ENCODE measurements at places on chromosomes 6 and 20.

DNA sequence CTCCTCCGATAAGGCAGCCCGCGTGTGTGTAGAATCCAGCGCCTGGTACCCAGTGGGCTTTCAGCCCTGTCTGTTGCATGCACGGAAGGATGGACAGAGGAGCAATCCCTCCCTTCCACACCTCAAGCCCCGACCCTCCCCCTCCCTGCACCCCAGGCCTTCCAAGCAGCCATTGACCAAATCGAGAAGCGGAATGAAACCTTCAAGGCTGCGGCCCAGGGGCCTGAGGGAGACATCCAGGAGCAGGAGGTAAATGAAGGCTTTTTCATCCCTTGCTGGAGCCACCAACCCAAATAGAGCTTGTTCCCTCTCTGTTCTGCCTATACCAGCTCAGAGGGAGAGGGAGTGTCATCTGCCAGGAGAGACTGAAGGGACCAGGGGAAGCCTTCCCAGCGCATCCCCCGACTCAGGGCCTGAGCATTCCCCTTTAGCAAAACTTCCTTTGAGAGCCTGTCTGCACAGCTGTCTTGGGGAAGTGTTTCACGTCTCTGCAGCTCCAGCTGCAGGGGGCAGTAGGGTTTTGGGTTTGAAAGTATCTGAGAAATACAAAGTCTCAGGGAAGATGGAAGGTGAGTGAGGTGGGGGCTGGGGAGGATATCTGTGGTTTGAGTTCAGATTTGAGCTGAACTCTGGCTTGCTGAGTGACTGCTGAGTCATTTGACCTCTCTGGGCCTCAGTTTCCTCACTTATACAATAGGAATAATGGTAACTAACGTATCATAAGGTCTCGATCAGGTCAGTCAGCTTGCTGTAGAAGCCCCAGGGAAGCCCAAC lies 16.1 kb downstream of the FGD2 start:
- peak; percentile 91 for DNase-seq

DNA sequence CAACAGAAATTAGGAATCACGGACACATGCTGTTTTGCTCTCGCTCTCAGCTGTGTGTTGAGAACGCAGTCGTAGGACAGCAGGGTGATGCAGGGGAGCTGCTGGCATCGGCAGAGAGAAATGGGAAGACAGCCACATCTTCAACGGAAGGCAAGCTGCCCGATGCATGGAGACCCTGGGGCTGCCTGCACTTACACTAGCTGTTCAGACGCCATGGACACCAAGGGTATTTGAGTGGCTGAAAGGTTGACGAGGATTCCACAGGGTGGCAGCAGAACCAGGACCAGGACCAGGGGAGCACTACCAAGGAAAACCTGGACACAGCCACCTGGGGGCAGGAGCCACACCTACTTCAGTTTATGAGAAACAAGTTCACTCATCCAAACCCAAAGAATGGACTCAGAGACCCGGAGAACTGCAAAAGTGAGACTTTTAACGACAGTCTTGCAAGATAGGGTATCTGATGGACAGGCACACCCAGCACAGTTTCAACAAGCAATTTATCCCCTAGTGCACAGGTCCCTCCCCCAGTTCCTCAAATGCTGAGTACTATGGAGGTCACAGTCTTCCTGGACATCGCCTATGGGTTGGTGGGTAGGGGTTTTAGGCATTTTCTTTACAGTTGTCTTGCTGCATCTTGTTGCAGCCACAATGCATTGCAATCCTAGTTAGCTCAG lies 56.3 kb upstream of the ENTPD6 start:
- DNase-seq: no peak

GRCh38 chr6:147135211-147135681 lies 69.0 kb upstream of the STXBP5 start:
- no peak for DNase-seq

DNA sequence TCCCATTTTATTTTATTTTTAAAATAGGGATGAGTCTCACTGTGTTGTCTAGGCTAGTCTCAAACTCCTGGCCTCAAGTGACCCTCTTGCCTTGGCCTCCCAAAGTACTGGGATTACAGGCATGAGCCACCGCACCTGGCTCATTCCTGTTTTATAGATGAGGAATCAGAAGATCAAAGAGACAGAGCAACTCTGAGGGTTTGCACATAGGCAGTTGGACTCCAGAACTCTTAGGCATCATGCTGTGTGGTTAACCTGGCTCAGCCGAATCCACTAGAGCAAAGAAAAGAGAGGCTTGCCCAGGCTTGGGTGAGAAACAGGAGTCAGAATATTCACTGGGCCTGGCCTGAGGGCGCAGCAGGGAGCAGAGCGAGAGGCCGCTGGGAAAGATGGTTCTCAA lies 9.4 kb downstream of the MYH7B start:
- DNase-seq: no peak

GRCh38 chr20:14495066-14495465 lies 157.7 kb upstream of the FLRT3 start:
- no peak for DNase-seq

DNA sequence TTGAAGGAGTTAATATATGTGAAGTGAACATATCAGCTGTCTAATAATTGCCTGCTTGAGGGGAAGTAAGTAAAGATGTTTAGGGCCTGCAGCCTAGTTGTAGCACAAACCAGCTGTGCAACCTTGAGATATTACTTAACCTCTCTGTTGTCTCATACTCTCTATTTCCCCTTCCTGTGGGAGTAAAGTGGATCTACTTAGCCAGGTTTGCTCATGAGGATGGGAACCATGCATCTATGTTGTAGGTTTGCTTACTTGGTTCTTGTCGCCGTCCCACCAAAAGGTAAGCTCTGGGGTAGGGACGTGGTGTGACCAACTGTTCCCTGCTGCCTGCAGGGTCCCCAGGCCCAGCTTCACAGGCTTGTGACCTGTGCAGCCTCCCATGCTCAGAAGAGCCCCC lies 362.7 kb upstream of the SULF2 start:
- DNase-seq: no peak

GRCh38 chr20:50231854-50232253 lies 41.2 kb downstream of the CEBPB start:
- no peak for DNase-seq

DNA sequence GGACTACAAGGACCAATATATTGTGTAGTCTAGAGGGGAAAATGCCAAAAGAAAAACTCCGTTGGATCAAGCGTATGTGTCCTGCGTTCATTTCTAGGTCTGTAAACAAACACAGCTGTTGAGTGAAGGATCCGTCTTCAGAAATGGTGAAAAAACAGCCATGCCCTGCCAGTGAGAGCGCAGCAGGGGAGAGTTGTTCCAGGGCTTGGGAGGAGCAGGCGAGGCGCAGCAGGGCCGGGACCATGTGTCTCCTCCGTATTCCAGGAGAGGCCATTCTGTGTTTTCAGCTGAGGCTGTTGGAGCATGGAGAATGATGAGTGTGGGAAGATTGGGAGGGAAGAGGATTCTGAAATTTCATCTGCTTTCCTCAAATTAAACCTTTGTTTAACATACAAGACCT lies 38.0 kb downstream of the BMP6 start:
- DNase-seq: no peak

DNA sequence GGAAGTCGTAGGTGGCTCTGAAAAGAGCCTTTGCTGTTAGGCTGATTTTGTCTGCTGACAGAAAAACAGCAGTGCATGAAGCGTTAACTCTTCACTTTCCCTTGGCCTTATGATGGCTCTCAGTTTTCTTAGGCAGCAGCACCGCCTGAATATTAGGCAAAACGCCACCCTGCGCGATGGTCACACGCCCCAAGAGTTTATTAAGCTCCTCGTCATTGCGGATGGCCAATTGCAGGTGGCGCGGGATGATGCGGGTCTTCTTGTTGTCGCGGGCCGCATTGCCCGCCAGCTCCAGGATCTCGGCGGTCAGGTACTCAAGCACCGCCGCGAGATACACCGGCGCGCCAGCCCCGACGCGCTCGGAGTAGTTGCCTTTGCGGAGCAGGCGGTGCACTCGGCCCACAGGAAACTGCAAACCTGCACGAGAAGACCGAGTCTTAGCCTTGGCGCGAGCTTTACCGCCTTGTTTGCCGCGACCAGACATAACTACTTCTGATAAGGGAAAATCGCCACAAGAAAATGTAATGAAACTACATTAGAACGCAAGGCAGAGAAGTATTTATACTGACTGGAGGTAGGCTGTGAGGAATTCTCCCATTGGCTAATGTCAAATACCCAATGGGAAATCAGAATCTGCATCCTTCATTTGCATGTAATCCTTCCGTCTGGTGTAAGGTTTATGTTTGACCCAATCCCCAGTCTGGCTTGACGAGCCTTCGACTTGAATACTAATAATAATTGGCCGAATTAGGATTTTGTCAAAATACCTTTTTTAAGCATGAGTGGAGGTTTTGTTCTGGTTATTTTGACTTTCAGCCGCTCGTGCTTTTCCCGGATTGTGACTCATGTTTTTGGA lies 53.9 kb upstream of the HFE start:
- peak; percentile 87 for DNase-seq

- DNase-seq: no peak
These were observed 2.7 kb downstream of the KCNS1 start for GRCh38 chr20:45098103-45098773.

GRCh38 chr6:39217177-39217864 lies 12.0 kb downstream of the KCNK5 start:
- DNase-seq: no peak

Data from activated CD8-positive, alpha-beta T cell treated with anti-CD3 and anti-CD28 coated beads, Interleukin-2, amount 10 ng/mL, durations not matched to agents 7 days and 5 days (primary cell).